Neural crest cell (in vitro differentiated cells): ENCODE measurements at places on chromosomes 6 and 20. TPM values are rescaled to one million over a fixed set of nuclear protein-coding genes. Genes with fewer than 3 reads are reported as not detected.

DNA sequence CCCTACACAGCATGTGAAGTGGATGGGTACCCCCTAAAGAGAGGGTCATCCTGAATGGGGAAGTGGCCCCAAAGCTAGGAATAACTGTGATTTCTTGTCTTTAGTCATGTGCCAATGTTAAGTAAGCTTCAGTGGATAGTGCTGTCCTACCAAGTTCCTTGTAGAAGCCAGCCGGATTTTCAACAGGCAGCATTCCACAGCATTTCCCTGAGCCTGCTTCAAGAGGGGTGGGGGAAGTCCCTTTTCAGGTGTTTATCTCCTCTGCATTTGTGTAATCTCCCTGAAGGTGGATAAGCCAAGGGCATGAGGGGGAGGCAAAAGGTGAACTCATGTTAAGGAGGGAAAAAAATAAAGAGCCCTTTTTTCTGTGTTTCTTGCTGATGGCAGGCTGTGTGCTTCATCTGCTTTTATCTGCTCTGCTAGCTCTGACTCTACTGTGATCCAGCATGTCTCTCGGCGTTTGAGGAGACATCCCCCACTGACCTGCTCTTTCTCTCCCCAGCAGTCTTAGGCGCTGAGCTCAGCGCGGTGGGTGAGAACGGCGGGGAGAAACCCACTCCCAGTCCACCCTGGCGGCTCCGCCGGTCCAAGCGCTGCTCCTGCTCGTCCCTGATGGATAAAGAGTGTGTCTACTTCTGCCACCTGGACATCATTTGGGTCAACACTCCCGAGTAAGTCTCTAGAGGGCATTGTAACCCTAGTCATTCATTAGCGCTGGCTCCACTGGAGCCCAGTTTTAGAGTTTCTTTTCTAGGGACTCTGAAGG, 1.9 kb downstream of the EDN1 start:
- DNase-seq = no peak
- H3K27me3 ChIP-seq = peaks cover 49% of the 10 kb centered on the region
- no peaks in the 10 kb centered on the region for H3K36me3 ChIP-seq
- H3K4me1 ChIP-seq = peaks cover 25% of the 10 kb centered on the region
- H3K27ac ChIP-seq = no peak overlapping the region

AGPAT1 gene
- 88.9 and 92.9 TPM in 2 replicates for total RNA-seq

- H3K36me3 ChIP-seq = peaks cover 19% of the 10 kb centered on the region
- no peaks in the 10 kb centered on the region for H3K4me1 ChIP-seq
- H3K4me3 ChIP-seq = no peak overlapping the region
- DNase-seq = no peak
- H3K27me3 ChIP-seq = peaks cover 20% of the 10 kb centered on the region
Observed at GRCh38 chr6:31418251-31418650, 14.9 kb downstream of the MICA start.

- peaks cover 2% of the 10 kb centered on the region for H3K36me3 ChIP-seq
- no peak overlapping the region for H3K4me3 ChIP-seq
- H3K27ac ChIP-seq = no peak overlapping the region
- H3K27me3 ChIP-seq = peaks cover 71% of the 10 kb centered on the region
- peaks cover 2% of the 10 kb centered on the region for H3K4me1 ChIP-seq
Observed at GRCh38 chr20:36310215-36310981, 4.3 kb downstream of the DLGAP4 start.

GRCh38 chr6:22392711-22393110, 95.9 kb upstream of the PRL start:
- DNase-seq = no peak
- no peak overlapping the region for H3K27ac ChIP-seq
- H3K4me1 ChIP-seq = no peaks in the 10 kb centered on the region

DNA sequence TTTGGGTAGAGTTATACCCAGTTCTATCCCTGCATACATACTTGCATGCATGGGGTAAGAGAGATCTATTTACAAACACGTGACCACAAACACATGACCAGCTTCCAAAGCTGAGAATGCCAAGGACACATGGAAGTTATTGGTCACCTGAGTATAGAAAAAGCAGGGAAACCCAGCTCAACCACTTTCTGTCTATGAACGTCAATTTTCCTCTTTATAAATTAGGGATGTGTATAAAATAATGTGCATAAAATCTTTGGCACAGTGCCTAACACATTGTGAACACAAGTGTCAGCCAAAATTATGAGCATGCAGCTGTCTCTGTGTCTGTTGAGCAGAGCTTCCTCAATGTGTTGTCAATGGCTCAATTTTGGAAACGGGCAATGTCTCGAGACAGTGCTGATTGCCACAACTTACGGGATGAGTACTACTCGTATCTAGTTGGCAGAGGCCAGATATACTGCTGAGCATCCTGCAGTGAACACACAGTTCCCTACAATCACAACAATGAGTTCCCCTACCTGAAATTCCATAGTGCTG, 44.9 kb downstream of the TPD52L1 start:
- no peak overlapping the region for H3K27ac ChIP-seq
- H3K4me1 ChIP-seq = peaks cover 16% of the 10 kb centered on the region
- H3K36me3 ChIP-seq = no peaks in the 10 kb centered on the region
- no peaks in the 10 kb centered on the region for H3K27me3 ChIP-seq
- no peak overlapping the region for H3K4me3 ChIP-seq

SAMD10 gene
- 6.4 and 8.0 TPM in 2 replicates for total RNA-seq

- H3K4me1 ChIP-seq = peaks cover 35% of the 10 kb centered on the region
- no peaks in the 10 kb centered on the region for H3K36me3 ChIP-seq
- H3K27ac ChIP-seq = peak overlapping the region; percentile 98
Observed at GRCh38 chr20:48921883-48922820, 641 bp downstream of the ARFGEF2 start.

LZTS3 gene
- total RNA-seq = 10.8 and 11.0 TPM in 2 replicates

DNA sequence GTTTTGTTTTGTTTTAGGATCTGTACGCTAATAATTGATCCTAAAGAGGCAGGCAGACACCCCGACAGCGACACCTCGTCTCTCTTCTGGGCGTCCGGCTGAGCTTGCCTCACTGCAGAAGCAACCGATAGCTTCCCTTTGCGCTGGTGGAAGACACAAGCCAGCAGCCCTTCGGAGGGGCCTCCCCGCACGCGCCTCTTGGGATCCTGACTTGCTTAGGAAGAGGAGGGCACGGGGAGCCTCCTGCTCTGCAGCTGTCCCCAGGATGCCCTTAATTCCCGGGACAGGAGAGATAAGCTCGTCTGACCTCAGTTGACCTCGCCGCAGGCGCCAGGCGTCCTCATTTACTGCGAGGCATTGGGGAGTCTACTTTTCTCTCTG, 94.0 kb downstream of the CD83 start:
- H3K27me3 ChIP-seq = peaks cover 13% of the 10 kb centered on the region
- no peaks in the 10 kb centered on the region for H3K36me3 ChIP-seq
- DNase-seq = no peak
- peaks cover 23% of the 10 kb centered on the region for H3K4me1 ChIP-seq
- peak overlapping the region; percentile 87 for H3K4me3 ChIP-seq

DNA sequence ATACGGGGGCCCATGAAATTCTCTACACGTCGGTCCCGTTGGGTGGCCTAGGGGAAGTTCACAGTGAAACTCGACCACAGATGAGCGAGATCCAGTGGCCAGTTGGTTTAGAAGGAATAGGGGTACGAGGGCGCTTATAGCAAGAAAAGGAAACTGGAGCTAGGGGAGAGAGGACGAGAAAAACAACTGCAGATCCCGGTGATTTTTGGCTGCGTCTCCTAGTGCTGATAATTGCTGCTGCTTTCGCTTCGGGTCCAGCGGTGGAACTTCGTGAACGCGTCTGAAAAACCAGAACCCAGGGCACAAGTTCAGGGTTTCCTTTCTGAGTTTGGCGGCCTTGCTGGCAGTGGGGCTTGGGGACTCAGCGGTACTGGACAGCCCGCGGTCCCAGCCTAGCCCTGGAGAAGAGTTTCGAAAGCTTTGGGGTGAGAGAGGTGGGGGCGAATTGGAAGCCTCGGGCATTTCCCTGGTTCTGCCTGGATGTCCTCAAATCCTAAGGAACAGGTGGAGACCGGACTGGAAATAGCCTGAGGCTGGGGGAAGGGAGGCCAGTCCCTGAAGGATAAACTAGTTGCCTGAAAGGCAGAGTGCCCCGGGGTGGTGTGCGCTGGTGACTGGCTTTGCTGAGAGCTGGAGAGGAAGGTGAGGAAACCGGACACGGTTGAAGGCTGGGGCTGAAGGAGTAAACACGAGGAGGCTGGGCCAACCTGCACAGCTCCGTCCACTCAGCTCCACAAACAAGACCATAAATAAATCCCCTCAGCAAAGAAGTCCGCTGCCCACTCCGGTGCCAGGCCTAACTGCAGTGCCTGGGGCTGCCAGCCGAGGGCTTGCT, 793 bp downstream of the GMPR start:
- peaks cover 17% of the 10 kb centered on the region for H3K4me1 ChIP-seq
- no peak for DNase-seq
- peak overlapping the region; percentile 82 for H3K4me3 ChIP-seq
- H3K36me3 ChIP-seq = no peaks in the 10 kb centered on the region

ADGRF4 gene
- not detected in 2 replicates for total RNA-seq

DNA sequence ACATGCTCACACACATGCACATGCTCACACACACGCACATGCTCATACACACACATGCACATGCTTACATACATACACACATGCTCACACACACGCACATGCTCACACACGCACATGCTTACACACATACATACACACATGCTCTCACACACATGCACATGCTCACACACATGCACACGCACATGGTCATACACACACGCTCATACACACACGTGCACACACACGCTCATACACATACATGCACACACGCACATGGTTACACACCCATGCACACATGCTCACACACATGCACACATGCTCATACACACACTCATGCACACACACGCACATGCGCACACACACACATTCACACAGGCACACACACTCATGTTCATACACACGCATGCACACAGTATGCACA, 20.8 kb upstream of the RPS6KA2 start:
- no peak overlapping the region for H3K4me3 ChIP-seq
- no peak for DNase-seq
- no peaks in the 10 kb centered on the region for H3K4me1 ChIP-seq
- H3K36me3 ChIP-seq = no peaks in the 10 kb centered on the region
- H3K27ac ChIP-seq = no peak overlapping the region

SPTLC3 gene
- 0.09 and 0.33 TPM in 2 replicates for total RNA-seq
